ENCODE measurements at places on chromosomes 1 and 21.

GRCh38 chr21:36966066-36966820 lies at the start of gene HLCS:
Gene HLCS (minus strand): TSS chr21:36966669. CDS start chr21:36966638, 31 bp downstream.
- peak; percentile 87 for DNase-seq

GRCh38 chr1:171420810-171421209 lies 64.5 kb upstream of the PRRC2C start:
- DNase-seq = no peak

DNA sequence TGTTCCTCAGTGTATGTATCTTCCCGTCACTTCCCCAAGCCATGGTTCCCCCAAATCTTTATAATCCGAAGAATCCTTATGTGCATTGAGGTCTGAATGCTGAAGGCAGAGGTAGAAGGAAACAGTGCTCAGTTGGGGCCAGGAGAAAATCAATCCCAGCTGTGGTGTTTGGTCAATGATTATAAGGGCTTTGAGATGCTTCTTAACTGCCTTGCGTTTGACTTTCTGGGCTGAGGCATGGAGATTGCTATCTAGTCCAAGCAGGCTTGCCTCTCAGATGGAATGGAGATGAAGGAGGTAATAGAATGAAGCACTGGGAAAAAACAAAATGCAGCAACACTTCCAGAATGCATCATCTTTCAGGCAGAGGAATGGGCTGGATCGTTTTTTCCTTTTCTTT lies 3.6 kb upstream of the MAP1LC3C start:
- DNase-seq = no peak

GRCh38 chr21:30615199-30615598 lies 1.0 kb upstream of the KRTAP20-1 start:
- no peak for DNase-seq

DNA sequence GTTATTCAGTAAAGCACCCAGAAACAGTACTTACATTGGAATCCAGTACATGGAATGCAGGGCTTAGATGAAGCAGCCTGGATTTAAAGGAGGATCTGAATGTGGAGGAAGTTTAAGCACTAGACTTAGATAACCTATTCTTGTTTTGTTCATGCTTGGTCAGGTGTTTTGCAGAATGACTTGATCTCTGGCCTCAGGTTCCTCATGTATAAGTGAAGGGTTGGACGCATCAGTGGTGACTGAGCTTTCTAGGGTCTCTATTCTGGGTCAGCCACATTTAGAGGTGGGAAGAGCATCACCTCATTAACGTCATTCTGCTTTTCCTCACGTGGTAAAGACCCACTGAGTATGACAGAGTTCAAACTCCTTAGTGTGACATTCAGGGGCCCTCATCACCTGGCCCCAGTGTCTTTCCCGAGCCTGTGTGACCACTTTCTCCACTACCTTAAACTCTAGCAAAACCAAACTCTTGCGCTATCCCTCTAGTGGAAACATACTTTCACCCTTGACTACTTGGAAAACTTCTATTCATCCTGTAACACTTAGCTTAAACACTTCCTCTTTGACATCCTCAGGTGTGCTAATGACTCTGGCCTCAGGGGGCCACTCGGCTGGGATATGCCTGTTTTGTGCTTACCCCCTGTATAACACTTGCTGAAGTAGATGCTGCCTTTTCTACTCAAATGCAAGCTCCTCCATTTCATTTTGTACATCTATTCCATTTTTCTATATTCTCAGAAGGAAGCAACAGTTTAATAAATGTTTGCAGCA lies 871 bp upstream of the ERICH3 start:
- peak; percentile 33 for DNase-seq

DNA sequence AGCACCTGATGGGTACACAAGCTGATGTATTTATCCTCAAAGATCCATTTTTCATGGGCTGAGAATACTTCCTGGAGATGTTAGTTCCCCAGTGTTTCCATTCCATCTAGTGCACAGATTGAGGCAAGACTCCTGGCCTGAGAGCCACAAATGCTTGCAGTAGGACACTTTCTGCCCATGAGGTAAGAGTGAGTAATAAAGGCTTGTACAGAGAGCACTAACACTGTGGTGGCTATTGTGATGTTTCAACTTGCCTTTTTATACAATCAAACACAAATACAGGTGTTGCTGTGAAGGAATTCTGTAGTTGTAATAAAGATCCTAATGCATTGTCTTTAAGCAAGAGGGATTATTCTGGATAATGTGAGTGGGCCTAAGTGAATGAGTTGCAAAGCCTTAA lies 186.1 kb upstream of the ADAMTS5 start:
- DNase-seq = no peak

- peak; percentile 67 for DNase-seq
Observed at GRCh38 chr1:156641761-156642264, at the start of gene BCAN. Gene BCAN (plus strand): TSS chr1:156642117. CDS start chr1:156646055, 3,938 bp downstream.

DNA sequence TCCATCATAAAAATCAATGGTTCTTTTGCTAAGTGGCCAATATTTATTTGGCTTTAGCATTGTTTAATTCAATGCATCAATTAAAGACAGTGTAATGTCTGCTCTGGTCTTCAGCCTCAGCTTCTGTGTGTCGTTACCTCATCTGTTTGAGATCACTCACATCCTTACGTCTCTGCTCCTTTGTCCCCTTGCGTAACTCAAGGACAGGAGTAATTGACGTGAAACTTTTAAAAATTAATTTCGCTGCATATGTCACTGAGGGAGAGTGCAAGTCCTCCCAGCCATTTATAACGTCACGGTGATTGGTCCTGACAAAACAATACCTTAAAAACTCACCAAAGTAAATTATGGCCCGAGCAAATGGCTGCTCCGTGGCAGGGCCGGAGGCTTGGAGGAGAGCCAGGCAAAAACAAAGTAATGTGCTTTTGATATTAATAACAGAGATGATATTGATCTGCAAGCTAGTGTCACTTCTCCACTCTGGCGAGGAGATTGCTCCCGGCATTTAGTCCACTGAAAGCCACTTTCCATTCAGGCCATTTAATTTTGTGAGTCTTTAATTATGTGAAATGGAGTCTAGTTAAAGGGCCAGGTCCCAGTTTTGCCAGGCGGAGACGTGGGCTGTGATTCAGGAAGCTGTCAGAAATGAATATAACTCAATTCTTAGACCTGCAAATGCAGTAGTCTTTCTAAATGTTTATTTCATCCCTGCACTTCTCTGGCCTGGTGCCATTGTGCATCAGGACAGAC lies 150.9 kb upstream of the POU3F1 start:
- DNase-seq = no peak

- no peak for DNase-seq
Observed at GRCh38 chr1:184329962-184330868, 56.6 kb upstream of the C1orf21 start.

DNA sequence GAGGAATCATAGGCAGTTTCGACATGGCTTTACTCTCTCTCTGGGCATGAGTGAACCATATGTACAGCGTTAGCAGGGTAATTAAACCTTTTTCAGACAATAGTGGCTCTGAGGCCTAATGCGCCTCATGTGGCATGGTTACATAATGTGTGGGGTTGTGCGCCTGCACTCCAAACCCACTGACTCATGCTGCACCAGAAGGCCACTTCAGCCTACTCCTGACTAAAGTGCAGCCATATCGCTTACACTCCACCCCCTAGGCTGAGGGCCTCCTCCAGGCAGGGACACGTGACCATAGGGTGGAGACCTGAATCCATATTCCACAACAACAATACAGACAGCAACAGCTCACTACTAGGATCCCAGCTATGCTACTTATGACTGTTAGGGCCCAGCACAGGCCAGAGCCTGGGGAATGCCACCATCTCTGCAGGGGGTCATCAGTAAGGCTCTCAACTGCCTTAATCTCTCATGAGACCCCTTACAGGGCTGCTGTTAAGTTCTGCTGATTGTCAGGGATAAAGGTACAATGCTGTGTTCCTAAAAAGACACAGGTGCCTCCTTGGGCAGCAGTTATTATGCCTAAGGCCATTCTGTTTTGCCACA lies 13.4 kb upstream of the ODF2L start:
- DNase-seq = peak; percentile 53

DNA sequence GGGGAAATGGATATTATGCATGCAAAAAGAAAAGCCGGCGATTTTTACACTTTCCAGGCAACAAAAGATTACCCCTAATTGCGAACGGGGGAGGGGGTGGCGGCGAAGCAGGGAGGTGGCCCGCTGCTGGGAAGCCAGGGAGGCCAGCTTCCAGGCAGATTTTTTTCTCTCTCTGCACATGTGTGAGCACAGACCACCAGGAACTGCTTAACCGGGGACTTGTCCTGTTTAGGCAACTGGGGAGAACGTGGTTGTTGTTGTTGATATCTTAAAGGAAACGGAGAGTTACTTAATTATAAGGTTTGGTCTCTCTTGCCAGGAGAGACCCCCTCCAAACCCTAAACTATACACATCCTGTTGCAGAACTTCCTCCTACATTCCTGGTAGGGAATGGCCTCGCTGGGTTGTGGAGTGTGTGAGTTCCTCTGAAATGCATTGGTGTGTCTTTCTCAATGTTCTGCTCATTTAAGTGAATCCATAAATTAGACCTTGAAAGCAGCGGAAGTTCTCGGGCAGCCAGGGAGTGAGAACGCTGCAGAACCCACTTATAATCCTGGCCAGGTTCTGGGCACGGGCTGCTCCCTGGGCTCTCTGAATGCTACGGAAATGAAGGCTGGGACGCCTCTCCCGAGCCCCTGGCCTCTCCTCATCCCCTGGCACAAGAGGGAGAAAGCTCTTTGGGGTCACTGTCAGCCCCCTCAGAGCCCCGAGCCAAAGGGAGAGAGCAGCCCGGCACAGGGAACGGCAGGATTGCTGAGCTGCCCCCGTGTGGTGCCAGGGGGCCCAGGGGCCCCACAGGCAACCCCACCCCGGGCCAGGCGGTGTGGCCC lies 250.0 kb downstream of the FOXD2 start:
- no peak for DNase-seq

- no peak for DNase-seq
Observed at GRCh38 chr1:108100148-108100547, 100.0 kb downstream of the SLC25A24 start.

DNA sequence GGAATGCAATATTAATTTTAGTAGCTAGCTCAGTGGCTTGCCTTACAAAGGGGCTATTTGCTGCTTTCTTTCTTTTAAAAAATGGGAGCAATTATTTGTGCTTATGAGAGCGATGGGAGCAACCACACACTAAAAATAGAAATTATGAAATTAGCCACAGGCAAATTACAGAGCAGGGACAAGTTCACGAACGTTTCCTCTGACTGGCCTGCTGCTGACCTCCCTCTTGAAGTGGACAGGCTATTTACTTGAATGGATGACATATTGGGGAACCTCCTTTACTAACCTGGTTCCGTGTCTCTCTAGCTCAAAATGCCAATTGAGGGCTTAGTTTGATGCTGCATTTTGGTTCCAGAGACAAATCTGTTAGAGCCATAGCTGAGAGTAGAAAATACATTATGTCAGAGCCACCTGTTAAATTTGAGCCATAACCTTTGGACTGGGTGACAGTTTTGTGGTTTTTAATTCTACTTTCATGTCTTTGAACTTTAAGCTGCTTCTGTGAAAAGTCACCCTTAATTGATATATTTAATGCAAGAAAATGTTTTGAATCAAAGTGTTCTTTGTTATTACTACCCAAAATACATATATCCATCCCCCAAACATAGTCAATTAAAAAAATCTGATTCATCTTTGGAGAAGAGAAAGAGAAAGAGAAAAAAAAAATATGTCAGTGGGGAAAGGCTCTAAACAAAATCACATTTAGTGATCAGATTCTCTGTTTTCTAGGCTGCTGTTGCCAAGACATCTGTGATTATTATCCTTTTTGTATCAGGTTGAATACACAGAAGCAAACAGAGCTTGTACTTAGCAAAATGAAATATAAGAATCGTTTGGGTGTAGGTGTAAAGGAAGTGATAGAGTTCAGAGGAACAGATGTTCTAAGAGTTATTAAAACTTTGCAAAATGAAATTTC lies 351.9 kb downstream of the ADGRL2 start:
- peak; percentile 27 for DNase-seq

GRCh38 chr1:152481869-152482664 lies 28.5 kb upstream of the LCE5A start:
- no peak for DNase-seq

GRCh38 chr1:100581096-100581705 lies 43.3 kb downstream of the GPR88 start:
- no peak for DNase-seq

GRCh38 chr1:1364266-1364665 lies 5.9 kb upstream of the MXRA8 start:
- no peak for DNase-seq

GRCh38 chr1:188169971-188170370 lies 1341.2 kb downstream of the PLA2G4A start:
- no peak for DNase-seq

- no peak for DNase-seq
Observed at GRCh38 chr1:168220470-168220871, 5.3 kb upstream of the SFT2D2 start.

GRCh38 chr1:150561974-150562445 lies 12.8 kb downstream of the ADAMTSL4 start:
- DNase-seq = peak; percentile 78

- no peak for DNase-seq
Observed at GRCh38 chr1:38733761-38734160, 125.8 kb downstream of the RRAGC start.

DNA sequence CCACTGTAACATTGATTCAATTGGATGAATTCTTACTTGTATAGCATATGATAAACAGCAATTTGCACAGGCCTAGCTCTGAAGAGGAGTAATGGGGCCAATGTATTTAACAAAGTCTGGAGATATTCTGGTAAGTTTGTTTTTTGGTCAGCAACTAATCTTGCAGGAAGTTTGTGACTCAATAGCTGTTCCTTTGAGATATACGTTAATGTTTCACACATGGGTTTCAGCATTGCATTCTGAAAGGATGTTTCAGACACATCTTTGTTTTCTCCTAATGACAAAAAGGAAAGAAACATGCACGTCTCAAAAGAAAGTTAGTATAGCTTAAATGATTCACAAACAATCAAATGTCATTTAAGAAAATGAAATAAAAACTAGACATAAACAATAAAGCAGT lies 49.0 kb downstream of the LTN1 start:
- DNase-seq = no peak

DNA sequence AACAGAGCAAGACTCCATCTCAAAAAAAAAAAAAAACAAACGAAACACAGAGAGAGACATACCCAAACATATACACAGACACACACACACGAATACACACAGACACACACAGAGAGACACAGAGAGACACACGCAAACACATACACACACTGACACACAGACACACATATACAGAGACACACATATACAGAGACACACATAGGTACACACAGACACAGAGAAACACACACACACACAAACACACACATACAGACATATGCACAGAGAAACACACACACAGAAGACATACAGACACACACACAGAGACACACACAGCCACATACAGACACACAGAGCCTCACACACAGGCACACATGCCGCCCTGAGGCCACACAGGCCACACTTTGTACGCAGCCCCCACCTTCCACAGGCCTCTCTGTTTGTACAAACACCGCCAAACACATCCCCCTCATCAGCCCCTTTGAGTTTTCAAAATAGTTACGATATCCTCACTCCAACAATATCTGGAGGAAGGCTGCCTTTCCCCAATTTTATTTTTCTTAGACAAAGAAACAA lies 57.5 kb upstream of the ABCG1 start:
- DNase-seq = peak; percentile 41

GRCh38 chr21:22961258-22961657 lies 1963.0 kb downstream of the NCAM2 start:
- no peak for DNase-seq

GRCh38 chr1:27161594-27161993 lies 6.7 kb upstream of the SLC9A1 start:
- DNase-seq = no peak

All from NCI-H1417 (cell line).